ENCODE measurements at places on chromosomes 6 and 20.

GRCh38 chr6:79001415-79001814, 76.6 kb downstream of the PHIP start:
- no peak for DNase-seq

DNA sequence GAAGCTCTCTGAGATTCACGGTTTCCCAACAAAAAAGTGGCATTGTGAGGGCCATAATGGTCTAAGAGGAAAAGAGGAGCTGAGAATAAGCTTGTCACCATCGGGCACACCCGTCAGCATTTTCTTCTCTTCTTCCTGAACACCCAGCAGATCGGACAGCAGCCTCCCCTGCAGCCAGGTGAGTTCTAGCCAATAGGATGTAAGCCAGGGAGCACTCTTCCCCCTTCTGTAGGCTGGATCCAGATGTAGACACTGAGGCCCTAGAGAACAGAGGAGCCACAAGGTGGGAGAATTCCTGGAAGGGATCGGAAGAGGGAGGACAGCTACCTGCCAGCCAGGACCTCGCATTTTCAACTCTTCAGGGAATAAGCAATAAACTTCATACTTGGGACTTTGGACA, 228.0 kb downstream of the SYNDIG1 start:
- DNase-seq: no peak

DNA sequence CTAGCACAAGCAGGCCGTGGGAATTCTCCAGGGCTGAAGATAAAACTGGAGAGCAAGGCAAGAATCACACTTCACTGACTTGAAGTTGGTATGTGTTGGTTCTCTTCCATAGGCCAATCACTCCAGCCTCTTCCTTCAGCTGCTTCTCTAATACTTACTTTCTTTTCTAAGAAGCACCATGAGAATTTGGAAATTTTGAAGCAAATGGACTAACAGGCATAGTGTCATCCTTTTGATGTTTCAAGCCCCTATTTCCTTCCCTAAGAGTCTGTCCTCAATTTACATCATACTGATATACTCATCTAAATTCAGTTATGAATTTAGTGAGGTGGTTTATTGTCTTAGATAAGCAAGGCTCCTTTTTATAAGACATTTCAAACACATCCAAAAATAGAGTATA, 24.0 kb downstream of the SLC26A8 start:
- no peak for DNase-seq

- no peak for DNase-seq
These were observed 345.3 kb downstream of the TFAP2B start for GRCh38 chr6:51163843-51164529.

DNA sequence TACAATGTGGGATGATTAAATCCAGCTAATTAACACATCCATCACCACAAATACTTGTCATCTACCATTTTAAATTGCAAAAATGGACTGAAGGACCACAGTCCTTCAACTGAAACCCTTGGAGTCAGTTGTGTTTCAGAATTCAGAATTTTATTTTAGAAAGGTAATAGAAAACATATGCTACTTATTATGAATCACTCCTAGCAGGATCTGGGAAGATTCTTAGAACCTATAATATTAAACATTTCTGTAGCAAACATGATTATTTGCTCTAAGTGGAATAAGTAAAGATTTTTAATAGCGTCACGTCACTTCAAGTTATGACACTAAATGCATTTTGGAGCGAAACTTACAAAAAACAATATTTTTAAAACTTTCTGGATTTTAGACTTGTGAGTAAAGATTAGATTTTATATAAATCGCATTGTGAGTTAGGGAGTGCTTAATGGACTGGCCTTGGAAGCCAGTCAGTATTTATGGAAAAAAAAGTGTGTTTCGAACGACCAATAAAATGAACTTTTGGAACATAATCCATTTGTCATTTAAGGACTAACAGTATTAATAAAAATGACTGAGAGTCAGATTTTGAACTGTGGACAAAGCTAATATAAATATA, 71.8 kb upstream of the PHACTR2 start:
- DNase-seq: no peak

- no peak for DNase-seq
These were observed 123.8 kb downstream of the RFPL4B start for GRCh38 chr6:112470950-112471349.

- peak; percentile 78 for DNase-seq
These were observed at the start of gene RAD21L1 for GRCh38 chr20:1225783-1226654. TSS of gene RAD21L1 (plus strand) at chr20:1226044. CDS start at chr20:1228454, 2,410 bp downstream.

GRCh38 chr20:31824554-31825313, 5.6 kb downstream of the MYLK2 start:
- DNase-seq: no peak

DNA sequence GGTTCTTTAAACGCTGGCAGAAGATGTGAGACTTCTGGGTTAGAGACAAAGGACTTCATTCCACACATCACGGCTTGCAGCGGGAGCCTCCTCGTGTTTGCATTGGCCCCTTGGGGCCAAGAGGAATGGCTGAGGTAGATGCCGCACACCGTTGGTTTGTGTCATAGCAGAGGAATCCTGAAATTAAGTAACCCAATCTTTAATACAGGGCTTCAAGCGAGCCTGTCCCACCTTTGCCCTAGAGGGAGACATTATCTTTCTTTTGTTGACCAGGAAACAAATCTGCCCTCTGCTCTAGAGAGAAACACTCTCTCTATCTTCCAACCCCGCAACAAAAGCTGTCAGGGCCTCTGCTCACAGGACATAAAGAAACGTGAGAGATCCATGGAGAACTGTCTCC, 277.5 kb upstream of the ZFP64 start:
- no peak for DNase-seq
